Peyer's patch (tissue), 4 donors: ENCODE measurements at places on chromosomes 12 and 14. TPM values are rescaled to one million over a fixed set of nuclear protein-coding genes. Genes with fewer than 3 reads are reported as not detected.
A peak's percentile ranks its signal among the peaks of the same experiment; 100 is the strongest.

DNA sequence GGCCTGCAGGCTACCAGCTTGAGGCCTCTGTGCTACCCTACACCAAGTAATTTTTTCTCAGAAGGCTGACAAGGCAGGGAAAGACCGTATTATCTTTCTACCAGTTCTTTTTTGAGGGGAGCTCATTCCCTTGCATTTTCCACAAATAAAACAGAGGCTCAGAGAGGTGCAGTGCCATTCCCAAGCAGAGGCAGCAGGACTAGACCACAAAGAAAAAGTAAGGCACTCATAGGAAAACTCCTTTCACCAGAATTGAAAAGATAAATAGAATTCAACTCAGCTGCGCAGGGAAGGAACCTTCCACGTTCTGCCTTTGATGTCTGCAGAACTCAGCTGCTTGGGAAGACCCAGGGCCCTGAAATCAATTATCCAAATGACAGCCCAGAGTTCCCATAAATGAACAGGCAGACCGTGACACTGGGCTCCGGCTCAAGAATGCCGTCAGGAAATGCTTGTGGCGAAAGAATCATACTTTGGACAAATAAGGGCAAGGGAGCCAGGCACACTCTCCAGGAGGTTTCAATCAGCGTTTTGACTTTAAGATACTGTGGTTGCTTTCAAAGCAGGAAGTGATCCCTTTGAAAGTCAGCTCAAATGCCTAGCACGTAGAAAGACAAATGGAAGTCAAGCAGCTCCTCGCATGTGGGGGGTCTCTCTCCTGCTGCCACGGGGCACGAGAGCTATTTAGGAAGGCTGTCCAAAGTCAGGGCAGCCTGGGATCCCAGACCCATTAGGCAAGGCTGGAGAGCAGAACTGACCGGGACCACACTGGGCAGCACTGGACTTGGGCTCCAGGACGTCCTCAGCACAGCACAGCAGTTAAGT, 14.0 kb downstream of the KCTD10 start:
- peak; percentile 82 for DNase-seq

- DNase-seq: no peak
These were observed 41.0 kb upstream of the DICER1 start for GRCh38 chr14:95198320-95198719.

- no peak for DNase-seq
These were observed 13.7 kb upstream of the AJUBA start for GRCh38 chr14:22995889-22996625.

DNA sequence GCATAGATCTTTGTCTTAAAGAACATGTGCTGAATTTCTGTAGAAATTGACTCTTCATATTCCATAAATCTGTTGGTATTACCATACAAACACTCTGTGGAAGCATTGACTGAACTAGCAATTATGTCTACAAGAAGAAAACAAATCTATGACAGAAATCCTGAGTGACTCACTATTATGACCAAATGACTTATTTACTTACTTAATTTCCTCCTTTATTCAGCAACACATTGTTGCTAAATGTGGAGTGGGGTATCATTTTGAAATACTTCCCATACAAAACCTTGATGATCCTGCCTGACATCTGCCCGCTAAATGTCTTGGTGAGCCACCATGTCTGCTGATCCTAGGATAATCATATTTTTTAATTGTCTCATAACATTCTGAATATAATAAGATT, 99.1 kb upstream of the SLCO1C1 start:
- no peak for DNase-seq

DNA sequence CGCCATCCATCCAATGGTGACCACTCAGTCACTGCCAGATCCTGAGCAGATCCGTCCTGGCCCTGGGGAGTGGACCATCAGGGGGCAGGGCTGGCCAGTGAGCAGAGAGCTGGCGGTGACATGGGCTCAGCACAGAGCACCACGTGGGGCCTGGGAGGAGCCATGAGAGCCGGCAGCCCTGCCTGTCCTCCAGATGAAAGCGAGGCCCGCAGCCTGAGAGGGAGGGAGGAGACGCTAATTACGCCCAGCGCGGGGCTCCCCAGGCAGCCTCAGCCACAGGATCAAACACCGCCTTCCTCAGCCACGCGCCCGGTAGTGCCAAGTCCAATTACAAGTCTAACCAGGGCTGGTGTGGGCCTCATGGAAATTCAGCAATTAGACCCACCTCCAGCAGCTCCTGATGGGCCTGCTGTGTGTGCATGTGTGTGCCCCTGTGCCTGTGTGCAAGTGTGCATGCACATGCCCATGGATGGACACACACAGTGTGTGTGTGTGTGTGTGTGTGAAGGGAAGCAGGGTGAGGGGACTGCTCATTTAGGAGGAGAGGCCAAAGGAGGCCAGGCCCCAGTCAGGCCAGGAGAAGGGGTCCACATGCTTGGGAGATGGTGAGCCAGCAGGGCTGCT, 68.0 kb downstream of the KIF26A start:
- DNase-seq: peak; percentile 79

GRCh38 chr14:31206536-31207286, 882 bp downstream of the HECTD1 start:
- DNase-seq: peak; percentile 70

DNA sequence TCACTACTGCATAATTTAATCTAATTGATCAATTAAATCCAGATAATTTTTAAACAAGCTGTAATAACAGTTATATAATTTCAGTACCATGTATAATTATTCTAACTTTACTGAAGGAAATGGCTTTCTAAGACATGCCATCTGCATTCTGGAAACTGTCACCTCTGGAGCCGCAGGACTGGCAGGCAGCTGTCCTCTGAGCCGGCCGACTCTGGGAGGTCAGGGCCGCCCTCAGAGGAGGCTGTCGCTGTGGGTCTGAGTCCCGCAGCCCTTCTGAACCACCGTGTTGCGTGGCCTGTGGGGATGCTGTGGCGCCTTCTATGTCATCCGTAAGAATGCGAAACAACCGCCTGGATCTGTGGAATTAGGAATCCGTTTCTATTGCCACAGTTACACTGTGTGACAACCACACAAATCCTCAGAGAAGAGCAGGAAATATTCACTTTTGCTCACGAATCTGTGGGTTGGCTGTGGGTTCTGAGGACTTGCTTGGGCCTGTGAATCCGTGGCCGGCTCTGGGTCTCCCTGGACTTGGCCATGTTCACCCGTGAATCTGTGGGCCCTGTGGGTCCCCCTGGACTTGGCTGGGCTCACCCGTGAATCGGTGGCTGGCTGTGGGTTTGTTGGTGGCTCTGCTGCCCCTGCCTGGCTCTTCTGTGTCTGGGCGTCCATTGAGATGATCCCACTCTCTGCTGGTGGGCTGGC, 17.2 kb upstream of the GALNT9 start:
- DNase-seq: no peak

DNA sequence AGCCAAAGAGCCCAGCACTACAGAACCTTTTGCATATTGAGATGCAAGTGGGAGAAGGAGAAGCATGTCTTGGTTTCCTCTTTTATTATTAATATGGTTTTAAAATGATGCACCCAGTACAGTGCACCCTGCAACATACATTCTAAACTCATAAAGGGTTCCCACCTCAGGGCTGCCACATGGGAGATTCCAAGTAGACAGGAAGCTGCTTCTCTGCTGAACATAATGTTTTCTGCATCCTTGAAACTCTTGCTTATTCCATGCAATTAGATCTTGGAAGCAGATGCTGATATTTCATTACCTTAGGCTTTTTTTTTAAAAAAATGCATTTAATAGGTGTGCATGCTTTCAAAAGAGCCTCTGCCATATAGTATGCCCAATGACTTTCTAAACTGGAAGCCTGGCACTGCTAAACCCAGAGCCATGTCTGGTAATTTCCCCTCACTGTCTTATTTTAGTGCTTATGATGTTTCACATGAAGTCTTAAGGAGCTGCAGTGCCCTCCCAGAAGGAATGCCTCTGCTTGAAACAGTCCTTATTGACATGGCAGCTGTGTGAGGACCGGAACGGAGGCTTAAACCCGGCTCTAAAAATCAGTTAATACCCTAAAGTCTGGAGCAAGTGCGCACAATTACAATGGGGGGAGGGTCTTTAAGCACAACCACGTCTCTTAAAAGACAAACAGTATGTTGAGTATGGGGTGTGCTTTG, 2.0 kb upstream of the SIX1 start:
- DNase-seq: no peak

DNA sequence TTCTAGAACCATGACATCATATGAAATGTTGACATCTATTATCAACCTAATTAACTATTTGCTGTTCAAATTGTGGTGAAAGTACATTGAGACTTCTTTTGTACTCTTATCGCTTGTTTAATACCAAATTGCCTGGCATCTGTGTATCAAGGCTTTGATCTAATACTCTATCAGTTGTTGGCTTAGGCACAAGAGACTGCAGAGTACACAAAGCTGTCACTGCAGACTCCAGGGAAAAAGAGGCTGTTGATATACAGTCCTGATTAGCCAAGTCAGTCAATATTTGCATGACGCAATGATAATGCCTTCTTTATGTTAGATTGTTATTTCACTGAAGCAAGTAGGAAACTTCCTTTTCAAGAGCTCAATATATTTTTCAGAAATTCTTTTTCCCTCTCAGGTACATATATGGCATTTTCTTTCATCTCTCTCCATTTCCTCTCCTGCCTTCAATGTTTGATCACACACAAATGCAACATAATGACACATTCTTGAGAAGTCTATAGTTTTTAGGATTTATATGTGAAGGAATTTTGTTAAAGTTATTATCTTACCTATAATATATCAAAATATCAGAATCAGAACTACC, 32.3 kb upstream of the PTCSC3 start:
- DNase-seq: no peak

GRCh38 chr12:54390668-54391551, 6.4 kb upstream of the ZNF385A start:
- DNase-seq: peak; percentile 66

GRCh38 chr14:50379563-50379962, 17.1 kb downstream of the CDKL1 start:
- no peak for DNase-seq

DNA sequence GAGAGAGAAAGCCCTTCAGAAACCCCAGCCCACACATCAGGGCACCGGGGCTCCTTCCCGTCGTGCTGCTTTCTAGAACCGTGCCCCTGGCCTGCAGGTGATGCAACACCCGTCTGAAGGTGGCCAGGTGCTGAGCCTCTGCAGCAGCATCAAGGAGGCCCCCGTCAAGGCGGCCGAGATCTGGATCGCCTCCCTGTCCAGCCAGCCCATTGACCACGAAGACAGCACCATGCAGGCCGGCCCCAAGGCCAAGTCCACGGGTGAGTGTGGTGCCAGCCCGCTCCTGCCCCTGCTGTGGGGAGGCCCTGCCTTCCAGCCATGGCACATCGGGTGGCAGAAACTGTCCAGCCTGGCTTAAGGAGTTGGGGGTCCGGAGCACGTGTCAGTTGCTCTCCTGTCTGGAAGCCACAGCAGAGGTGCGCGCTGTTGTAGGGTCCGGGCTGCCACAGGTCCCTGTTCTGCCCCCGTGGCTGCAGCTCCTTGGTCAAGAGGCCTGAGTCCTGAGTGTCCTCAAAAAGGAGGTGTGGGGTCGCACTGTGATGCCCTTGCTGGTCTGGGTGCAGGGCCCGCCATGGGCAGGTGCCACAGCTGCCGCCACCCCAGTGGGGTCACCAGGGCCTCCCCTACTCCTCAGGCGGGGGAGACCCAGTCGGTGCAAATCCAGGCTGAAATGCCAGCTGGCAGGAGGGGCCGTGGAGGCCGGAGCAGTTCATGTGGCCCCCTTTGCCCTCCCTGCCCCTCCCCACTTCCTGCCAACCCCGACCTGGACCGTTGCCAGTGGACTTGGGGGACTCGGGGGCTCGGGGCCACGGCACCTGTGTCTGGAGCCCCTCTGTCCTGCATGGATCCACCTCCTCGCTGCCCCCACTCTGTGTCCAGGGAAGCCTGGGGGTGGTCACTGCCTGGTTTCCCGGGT, 31.0 kb upstream of the TEX22 start:
- DNase-seq: no peak

- no peak for DNase-seq
These were observed 7.0 kb downstream of the CSRNP2 start for GRCh38 chr12:51076236-51076930.

ARHGEF25 gene
- 10.1 TPM for total RNA-seq
